Endothelial cell of umbilical vein (primary cell): ENCODE measurements at places on chromosomes 1 and 21. TPM values are rescaled to one million over a fixed set of nuclear protein-coding genes. Genes with fewer than 3 reads are reported as not detected.

DNA sequence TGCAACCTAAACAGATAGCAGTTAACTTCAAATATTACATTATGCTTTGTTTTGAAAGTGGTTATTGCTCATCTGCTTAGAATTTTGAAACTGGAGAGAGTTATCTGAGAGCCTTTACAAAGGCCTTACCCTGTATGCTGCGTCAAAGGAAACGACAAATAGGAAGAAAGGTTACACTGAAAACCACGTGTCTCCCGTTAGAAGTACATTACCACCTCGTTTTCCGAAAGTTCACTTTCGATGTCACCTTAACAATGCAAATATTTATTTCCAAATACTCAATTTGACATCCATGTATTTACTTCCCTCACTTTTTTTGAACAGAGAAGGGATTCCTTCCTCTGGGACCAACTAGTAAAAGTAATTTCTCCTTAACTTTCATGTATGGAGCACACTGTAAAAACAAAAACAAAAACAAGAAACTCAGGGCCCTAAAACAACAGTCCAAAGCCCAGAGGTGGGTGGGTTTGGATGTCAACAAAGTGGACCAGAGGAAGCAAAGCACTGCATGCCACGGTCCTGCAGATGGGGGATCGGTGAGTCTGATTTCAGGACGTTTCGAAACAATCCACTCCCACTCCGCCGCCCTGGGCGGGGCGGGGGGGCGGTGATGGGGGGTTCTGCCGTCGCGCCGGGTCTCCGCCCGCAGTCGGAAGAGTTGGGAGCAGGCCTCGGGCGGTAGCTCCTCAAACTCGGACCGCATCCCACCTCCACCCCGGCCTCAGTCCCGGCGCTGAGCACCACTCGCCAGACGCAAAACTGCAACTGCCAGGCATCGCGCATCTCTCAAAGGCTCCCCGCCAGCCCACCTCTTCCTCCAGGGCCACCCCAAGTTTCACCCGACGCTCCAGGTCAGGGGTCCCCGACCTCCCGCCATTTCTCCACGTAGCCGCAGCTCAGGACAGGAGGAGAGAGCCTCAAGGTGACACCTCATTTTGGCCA lies 841 bp downstream of the ADSS2 start:
- no peaks in the 10 kb centered on the region for H3K36me3 ChIP-seq
- peak; percentile 70 for DNase-seq
- peak overlapping the region; percentile 77 for H3K27ac ChIP-seq
- H3K4me1 ChIP-seq, result peaks cover 52% of the 10 kb centered on the region

HHAT gene
- total RNA-seq, result 2.4 TPM in 2 replicates

DNA sequence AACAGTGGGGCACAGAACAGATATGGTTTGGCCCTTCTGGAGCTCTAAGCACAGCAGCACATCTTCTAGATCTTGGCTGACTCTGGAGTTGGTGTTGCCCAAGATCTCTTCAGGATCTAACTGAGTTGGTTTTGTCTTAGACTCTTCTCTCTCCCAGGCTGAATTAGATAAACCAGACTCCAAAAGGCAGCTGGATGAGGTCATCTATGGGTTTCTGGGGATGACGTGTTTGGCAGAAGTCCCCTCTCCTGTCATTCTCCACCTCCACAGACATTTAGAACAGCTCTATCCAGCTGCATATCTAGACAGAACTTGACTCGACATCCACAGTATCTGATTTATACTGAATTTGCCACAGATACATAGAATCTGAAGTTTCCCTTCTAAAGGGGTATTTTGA lies 75.3 kb downstream of the ST6GALNAC5 start:
- no peak overlapping the region for H3K27ac ChIP-seq
- no peak overlapping the region for H3K4me3 ChIP-seq

DNA sequence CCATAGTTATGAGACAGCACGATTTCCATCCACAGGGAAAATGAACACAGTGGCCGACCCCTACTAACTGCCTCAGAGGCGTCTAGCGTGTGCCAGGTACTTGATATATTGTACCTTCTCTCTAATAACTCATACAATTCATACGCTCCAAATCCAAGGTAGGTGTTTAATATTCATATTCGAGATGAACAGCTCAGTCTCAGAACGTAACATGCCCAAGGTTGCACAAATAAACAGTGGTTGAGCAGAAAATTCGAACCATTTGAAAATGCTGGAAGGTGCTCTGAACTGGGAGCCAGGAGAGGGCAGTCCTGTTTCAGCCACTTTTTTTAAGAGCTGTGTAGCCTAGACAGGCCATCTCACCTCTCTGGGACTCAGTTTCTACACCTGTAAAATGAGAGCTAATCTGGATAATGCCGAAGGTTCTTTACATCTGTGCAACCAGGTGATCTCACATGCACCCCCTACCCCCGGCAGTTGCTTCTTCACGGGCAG lies 7.9 kb downstream of the SLC45A3 start:
- H3K4me3 ChIP-seq, result no peak overlapping the region
- no peak overlapping the region for H3K27ac ChIP-seq
- no peak for DNase-seq
